ENCODE measurements at places on chromosomes 6 and 20.

DNA sequence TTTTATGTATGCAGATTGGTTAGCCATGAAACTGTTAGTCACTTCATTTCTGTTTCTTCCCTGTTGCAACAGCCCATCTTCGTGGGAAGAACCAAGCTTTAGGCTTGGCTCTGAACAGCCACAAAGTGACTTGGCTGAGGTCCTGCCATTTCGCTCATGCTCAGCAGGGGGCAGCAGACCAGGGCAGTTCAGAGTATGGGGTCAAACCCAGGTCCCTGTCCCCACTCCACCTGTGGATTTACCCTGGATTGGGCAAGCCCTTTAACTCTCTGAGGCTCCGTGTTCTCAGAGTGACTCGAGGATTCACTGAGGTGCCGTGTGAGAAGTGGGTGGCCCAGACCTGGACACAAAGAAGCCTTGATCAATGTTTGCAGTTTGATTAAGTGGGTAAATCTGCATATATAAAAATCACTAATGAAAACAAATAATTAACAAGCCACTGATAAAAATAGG lies 19.8 kb upstream of the MAP1LC3A start:
- DNase-seq = peak; percentile 71

DNA sequence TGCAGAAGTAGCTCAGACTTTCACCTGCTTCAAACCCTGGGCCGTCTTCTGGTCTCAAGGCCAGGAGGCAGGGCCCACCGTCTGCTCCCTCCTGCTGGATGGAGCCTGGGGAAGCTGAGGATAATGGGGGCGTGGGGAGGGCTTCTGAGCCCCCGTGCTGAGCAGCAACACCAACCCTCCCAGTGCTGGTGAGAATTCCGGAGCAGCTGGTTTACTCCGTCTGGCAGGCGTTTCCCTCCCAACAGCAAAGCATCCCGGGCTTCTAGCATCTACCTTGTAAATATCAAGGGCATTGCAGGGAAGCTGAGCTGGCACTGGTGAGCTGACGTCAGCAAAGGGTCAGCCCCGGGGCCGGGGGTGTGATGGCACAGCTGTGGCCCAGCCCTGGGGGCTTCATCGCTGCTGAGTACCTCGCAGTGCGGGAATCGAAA lies 16.8 kb upstream of the CHRNA4 start:
- DNase-seq = no peak

- peak; percentile 70 for DNase-seq
Measured at GRCh38 chr6:44542401-44543116, 155.1 kb downstream of the CDC5L start.

GRCh38 chr6:14951704-14952103 lies 294.2 kb upstream of the JARID2 start:
- no peak for DNase-seq

DNA sequence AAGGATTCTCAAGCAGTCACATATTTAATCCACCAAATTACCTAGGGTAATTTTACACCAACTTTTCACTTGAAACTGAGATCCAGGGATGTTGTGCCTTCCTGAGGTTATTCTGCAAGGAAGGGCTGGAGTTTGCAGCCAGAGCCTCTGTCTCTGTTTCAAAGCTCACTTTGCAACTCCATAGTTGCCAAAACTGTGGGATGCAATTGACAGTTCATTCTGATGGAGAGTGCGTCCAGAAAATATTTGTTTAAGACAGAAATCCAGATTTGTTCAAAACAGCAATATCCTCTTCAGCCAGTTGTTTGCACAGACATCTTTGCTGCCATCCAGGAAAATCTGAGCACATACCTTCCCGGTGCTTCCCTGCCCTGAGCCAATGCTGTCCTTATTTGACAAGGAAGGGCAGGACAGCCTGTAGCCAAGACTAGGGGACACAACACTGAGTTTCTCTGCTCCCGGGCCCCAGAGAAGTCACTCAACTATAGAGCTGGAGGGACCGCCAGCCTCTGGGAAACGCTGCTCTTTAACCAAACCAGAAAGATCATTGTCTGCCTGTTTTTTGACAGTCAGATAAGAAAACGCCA lies 297.4 kb downstream of the HIVEP2 start:
- no peak for DNase-seq

- no peak for DNase-seq
Measured at GRCh38 chr6:80088637-80089036, 17.8 kb upstream of the BCKDHB start.

DNA sequence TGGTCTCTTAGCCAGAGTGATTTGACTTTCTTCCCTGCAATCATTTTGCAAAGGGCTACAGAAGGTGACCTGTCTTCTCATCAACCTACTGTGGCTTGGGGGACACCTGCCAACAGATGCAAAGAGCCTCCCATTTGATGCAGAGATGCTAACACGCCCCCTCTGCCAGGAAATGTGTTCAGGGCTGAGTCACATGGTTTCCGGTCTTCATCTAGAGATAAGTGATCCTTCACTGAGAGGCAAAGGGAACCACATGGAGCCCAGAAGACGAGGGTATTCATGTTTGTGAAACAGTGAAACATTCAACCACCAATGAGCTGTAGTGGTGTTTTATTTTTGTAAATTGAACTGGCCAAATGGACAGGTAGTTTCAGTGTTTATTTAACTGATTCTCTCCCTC lies 109.0 kb upstream of the RIN2 start:
- no peak for DNase-seq

All from iPS-NIHi11 (cell line).